T-helper 2 cell (primary cell): ENCODE measurements at places on chromosomes 5 and 9.

DNA sequence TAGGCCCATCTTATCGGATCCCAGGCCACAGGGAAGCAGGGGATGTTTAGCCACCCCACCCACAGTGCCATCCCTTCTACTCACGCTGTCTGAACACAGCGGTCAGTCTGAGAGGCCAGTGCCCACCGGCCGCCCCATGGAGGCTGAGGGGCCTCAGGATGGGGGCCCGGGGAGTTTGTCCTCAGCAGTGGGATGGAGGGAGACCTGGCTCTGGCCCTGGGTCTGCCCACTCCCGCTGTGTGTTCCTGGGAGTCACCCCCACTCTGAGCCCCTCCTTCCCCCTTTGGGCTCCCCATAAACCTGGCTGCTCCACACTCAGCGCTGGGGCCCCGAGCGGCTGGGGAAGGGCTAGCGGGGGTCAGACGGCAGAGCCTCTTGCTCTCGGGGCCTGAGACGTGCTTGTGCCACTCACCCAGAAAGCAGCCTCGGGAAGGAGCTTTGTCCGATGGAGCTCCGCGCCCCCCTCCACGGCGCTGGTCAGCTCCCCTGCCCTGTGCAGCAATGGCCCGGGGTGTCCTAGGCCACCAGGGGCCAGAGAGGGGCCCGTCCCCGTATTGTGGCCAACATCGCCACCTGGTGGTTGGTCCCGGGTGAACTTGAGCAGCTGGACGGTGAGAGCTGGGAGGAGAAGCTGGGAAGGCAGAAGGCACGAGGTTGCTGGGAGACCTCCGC lies 10.9 kb upstream of the LAMC3 start:
- DNase-seq = no peak

DNA sequence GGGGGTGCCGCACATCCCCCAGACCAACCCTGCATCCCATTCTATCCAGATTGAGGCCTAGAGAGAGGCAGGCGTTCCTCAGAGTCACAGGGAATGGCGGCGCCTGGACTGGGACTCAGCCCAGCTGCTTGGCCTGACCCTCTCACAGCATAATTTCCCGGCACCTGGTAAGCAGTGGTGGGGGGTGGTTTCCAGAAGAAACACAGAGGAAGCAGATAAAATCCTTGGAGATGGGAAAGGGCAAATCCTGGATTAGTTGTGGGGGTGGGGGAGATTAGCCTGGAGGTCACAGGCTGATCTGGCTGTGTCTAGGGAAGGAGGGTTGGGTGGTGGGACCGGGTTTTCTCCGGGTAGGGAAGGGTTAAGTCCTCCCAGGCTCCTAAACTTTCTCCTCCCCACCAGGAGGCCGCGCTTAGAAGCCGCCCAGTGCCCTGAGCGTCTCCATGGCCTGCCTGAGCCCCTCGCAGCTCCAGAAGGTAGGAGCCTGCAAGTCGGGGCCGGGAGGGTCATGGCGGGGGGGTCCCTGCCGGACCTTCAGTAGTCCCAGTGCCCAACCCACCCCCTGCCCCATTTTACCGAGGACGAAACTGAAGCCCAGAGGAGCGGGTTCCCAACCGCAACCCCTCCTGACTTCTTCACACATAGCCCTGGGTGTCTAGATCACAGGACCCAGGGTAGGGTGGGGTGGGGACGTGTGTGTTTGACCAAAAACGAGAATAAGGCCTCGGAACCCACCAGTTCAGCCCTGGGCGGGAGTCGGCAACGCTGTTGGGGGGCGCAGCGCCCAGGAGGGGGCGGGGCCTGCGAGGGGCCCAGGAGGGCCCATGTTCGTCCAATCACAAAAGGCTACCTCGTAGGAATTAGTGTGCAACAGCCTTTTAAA lies 1.3 kb downstream of the PHYHD1 start:
- DNase-seq = no peak

DNA sequence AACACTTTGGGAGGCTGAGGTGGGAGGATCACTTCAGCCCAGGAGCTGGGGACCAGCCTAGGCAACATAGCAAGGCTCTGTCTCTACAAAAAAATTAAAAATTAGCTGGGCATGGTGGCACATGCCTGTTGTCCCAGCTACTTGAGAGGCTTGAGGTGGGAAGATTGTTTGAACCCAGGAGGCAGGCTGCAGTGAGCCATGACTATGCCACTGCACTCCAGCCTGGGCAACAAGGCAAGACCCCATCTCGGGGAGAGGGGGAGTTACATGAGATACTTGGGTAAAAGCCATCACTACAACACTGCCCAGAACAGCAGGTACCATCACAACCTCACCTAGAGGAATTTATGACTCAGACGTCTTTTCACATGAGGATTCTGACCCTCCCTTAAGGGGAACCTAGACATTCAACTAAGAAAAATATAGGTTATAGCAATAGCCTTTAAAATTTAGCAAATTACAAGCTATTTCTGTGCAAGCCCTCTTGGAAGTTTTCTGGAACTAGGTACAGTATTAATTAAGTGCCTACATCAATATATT lies 143.5 kb downstream of the NFIB start:
- DNase-seq = no peak

- DNase-seq = no peak
Observed at GRCh38 chr9:28363151-28363562, 789.9 kb upstream of the C9orf72 start.

DNA sequence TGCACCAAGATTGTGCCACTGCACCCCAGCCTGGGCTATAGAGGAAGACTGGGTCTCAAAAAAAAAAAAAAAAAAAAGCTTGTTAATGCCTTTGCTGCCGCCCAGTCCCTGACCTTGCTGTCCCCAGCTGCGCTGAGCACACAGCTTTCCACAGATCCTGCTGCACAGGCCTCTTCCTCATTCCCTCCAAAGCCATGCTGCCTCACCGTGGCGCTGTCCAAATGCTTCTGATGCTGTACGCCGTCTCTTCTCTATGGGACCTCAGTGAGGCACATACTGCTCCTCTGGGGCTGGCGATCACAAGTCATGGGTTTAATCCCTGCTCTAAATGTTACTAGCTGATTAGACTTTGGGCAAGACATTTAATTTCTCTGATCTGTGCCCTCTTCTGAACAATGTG lies 234.1 kb downstream of the FBXL7 start:
- no peak for DNase-seq

DNA sequence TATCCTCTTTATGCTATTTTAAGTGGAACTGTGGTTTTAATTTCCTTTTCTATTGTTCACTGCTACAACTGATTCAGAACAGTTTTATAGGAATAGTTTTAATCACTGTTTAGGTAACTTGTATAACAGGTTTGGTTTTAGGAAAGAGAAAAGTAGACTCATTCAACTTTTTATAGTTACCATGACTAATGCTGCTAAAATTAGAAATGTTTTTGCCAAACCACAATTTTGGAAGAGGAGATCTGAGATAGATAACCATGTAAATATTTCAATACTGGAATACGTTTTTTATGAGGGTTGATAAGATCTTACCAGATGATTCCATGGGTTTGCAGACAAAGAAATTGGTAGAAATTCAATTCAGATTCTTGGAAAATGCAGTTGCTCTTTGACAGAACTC lies 404.6 kb upstream of the ARRDC3 start:
- no peak for DNase-seq

DNA sequence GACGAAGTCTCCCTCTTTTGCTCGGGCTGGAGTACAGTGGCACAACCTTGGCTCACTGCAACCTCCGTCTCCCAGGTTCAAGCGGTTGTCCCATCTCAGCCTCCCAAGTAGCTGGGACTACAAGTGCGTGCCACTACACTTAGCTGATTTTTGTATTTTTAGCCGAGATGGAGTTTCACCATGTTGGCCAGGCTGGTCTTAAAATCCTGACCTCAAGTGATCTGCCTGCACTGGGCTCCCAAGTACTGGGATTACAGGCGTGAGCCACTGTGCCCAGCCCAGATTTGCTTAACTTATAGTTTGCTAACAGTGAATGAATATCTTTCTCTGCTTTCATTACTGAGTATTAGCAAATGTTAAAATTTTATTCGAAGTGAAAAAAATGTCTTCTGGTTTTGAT lies 84.3 kb downstream of the VPS13A start:
- no peak for DNase-seq

- DNase-seq = no peak
Observed at GRCh38 chr9:85225180-85225579, 516.6 kb downstream of the AGTPBP1 start.

DNA sequence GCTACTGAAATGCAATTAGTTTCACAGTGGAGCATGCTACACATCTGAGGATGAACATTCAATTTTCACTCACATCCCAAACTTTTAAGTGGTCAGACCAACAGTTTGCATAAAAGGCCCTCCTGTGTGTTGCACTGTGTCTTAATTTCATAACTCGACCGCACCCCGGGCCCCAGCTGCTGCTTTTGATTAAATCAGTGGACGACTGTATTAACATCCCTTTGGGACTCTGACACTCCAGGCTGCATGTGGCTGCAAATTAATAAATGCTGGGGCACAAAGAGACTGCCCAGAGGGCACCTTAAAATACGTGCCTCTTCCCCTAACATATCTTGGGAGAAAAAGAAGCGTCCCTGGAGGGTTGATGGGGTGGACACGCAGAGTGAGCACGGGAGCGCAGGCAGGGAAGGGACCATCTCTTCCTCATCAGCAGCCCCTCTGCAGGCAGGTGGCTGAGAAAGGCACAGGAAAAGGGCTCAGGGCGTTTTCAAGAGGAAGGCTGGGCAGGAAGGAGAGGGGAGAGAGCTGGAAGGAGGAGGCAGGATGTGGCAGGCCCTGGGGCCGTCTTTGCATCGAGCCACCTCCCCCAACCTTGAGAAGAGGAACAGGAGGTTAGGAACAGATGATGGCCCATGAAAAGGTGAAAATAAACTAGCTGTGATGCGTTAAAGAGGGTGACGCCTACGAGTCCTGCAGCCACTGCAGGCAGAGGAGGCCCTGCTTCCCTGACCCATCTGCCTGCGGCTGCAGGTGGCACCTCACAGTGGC lies 18.6 kb downstream of the MED10 start:
- peak; percentile 78 for DNase-seq

- DNase-seq = no peak
Observed at GRCh38 chr5:104817127-104817526, 1254.5 kb upstream of the NUDT12 start.

- no peak for DNase-seq
Observed at GRCh38 chr5:51997949-51998348, 614.7 kb downstream of the ISL1 start.

DNA sequence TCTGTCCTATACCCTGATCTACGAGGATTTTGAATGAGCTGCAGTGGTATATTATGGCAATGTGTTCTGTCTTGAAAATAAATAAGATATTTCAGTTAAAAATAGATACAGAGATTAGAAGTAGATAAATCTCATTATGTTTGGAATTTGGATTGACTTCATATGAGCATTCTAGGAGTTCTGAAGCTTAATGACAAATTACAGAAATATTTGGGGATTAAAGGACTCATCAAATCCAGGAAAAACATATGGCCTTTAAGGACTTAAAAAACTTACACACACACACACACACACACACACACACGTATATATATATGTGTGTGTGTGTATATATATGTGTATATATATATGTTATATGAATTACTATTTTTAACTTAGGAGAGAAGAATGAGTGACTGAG lies 446.9 kb upstream of the CD180 start:
- no peak for DNase-seq

- no peak for DNase-seq
Observed at GRCh38 chr5:40226906-40227305, 452.8 kb upstream of the PTGER4 start.

GRCh38 chr9:126617823-126618165 lies 4.1 kb downstream of the LMX1B start:
- DNase-seq = no peak

DNA sequence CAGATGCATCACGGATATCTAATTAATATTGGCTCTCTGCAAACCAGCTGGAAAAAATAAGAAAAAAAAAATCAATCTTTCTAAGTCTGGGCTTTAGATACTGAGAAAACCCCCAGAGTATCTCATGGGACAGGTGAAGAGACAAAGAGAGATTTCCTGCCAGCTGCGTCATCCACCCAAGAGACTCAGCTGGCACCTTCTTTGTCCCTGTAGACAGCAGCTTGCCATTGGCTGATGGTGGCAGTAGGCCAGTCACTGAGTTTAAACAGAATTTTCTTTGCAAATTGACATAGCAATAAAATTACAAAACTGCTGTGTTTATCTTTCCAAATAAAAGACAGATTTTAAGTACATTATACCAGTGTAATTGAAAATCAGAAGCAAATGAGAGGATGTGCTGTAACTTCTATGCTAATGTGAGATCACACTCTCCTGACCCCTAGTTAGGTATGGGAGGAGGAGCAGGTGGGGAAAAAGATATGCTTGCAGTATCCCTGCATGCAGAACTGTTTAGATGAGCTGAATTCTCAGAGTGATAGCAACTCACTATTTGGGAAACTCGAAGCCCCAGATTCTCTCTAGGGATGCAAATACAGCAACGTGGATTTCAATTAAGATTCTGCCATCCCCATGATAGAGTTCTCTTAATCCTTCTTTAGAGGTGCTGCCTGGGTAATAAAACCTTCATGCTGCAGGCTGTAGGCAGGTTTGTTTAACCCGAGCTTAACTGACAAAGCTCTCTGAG lies 72.2 kb downstream of the NMUR2 start:
- DNase-seq = no peak

GRCh38 chr5:169808118-169808581 lies 171.1 kb downstream of the DOCK2 start:
- DNase-seq = no peak

DNA sequence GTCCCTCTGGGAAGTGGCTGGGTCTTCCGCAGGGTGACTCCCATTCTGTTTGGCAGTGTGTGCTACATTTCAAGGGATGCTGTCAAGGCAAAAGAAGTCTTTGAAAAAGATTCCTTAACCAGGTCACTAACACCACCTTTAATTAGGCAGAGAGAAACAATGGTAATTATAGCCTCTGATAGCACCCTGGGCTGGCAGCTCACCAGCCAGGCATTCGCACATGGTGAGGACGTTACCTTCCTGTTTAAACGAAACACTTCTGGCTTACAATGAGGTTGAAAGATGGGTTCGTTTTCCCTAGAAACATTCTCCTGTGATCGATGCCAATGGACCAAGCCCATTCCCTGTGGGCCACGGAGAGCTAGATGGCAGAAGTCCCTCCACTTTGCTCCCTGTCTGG lies 230.1 kb upstream of the PANK3 start:
- no peak for DNase-seq

DNA sequence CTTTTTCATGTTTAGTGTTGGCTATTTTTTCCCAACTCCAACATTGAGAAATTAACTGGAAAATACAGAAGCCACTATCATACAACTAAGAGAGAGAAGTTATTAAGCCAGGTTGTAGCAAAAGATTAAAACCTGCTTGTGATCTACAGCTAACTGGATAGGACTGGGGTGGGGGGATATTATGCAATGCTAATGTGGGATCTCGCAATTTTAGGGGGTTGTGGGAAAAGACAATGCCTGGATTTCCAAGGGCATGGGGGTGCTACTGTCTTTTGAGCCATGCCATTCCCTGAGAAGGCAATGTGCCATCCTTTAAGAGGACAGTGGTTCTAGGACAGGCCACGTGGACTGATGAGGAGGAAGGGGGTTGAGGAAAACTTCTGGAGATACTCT lies 46.5 kb downstream of the MARCHF3 start:
- DNase-seq = no peak

GRCh38 chr5:23157169-23157568 lies 304.0 kb upstream of the CDH12 start:
- no peak for DNase-seq
